MG63 (cell line): ENCODE measurements at places on chromosomes 13 and 19. TPM values are rescaled to one million over a fixed set of nuclear protein-coding genes. Genes with fewer than 3 reads are reported as not detected.

CEACAM19 gene
- 0.47 and 0.69 TPM in 2 replicates for total RNA-seq

DNA sequence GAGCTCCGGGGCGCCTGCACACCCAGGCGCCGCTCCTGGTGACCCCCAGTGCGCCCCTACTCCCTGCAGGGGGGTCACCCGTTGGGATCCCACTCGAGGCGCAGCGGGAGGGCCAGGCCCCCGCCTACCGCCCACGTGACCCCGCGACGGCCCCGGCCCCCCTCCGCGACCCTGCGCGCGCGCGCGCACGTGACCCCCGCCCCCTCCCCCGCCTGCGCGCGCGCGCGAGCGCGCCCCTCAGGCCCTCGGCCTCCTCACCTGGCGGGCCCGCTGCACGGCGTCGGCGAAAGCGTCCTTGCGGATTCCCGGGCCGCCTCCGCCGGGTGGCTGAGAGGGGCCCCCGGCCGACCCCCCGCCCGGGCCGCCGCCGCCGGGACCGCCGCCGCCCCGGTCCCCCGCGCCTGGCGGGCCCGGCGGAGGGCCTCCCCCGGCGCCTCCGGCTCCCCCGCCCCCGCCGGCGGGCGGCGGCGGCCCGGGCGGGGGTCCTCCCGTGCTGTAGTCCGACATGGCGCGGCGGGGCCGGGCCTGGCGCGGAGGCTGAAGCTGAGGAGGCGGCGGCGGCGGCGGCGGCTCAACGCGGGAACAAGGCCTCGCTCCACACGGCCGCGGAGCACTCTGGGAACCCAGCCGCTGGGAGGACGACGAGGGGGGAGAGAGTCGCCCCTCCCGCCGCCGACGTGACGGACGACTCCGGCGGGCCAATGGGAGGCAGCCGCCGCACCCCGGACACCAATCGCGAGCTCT lies at the start of gene KHSRP:
Gene KHSRP, minus strand, starts transcription at position 617 of the 744 bp plus-strand sequence. Its CDS starts 110 bp downstream, at position 507.
- DNase-seq, result peak; percentile 13

ZNF414 gene
- total RNA-seq, result 0.86 and 2.0 TPM in 2 replicates

ZNF836 gene
- 4.0 and 5.0 TPM in 2 replicates for total RNA-seq

ZFP14 gene
- 1.3 and 1.7 TPM in 2 replicates for total RNA-seq

CD70 gene
- 17.2 and 32.7 TPM in 2 replicates for total RNA-seq

HCST gene
- not detected in 2 replicates for total RNA-seq

TEAD2 gene
- 13.5 and 14.6 TPM in 2 replicates for total RNA-seq

GRCh38 chr19:29121684-29122083 lies 91.3 kb downstream of the UQCRFS1 start:
- peak; percentile 25 for DNase-seq

- no peak for DNase-seq
Observed at GRCh38 chr19:15589760-15590451, 25.1 kb upstream of the CYP4F8 start.
